Activated gamma-delta T cell treated with anti-CD3 and anti-CD28 coated beads, Interleukin-2, amount 50 U/mL, for 16 hours (primary cell): ENCODE measurements at places on chromosomes 6 and 20.

- DNase-seq, result no peak
These were observed 54.6 kb upstream of the DDR1 start for GRCh38 chr6:30829639-30830255.

GRCh38 chr6:100948381-100949133 lies 67.4 kb upstream of the ASCC3 start:
- no peak for DNase-seq

GRCh38 chr20:23255716-23256385 lies 94.7 kb upstream of the NXT1 start:
- no peak for DNase-seq

GRCh38 chr20:57999465-58000111 lies 228.9 kb downstream of the ANKRD60 start:
- no peak for DNase-seq

GRCh38 chr20:7449269-7449668 lies 491.0 kb downstream of the HAO1 start:
- no peak for DNase-seq

DNA sequence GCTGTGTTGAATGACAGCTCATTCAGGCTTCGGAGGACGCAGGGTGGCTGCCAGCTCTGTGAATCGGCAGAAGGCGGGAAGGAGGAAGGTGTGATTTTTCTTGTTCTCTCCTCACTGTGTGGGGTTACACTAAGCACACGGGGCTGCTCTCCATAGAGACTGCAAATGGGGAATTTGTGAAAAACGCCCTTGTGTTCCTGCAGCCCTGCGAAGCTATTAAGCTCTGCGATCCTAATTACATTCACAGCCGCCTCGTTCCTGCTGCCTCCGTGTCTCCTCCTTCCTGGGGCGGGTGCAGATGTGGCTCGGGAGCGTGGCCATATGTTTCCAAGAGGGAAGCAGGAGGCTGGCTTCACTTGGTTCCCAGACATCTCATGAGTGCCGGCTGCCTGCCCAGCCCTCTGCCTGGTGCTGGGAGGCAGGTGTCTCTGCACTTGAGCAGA lies 124.0 kb downstream of the TOX2 start:
- no peak for DNase-seq

- no peak for DNase-seq
These were observed 30.1 kb downstream of the SF3B5 start for GRCh38 chr6:144065213-144065660.

- DNase-seq, result no peak
These were observed 39.1 kb upstream of the BLCAP start for GRCh38 chr20:37566590-37567330.

- DNase-seq, result no peak
These were observed 5.4 kb downstream of the CTNNBL1 start for GRCh38 chr20:37699202-37699601.

- DNase-seq, result no peak
These were observed 352.5 kb downstream of the HDGFL1 start for GRCh38 chr6:22921828-22922227.

GRCh38 chr6:121055572-121056163 lies 278.6 kb downstream of the TBC1D32 start:
- DNase-seq, result no peak

GRCh38 chr6:170361335-170361734 lies 54.8 kb downstream of the FAM120B start:
- no peak for DNase-seq

DNA sequence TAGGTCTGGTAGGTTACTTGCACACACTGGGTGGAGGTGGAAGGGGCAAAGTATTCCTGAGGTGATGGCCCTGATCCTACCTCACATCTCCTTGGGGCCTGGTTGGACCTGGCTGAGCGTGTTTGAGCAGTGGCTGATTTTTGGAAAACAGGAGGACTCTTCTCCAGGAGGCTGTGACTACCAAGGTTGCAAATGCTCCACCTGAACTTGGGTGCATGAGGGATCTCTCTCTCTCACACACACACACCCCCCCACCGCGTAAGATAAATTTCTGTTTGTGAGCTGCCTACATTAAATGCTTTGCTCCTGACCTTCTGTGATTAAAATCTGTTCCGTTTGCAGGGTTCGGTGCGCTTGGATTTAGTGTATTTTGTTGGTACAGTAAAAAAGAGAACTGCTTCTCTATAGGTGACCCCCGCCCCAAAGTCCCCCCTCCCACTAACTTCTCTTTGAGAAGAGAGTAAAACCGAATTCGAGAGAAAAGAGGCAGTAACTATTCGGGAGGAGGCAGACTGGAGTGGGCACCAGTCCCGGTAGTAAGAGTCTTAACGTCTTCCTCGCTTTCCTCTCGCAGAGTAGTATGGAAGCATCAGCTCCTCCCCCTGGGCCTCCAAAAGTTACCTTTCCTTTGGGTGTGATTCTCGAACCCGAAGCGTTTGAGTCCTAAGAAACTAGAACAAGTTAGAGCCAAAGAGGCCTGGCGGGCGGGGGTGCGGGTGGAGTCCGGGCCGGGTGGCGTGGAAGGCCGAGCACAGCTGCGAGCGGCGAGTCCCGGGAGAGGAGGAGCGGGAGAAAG lies 585 bp upstream of the DSE start:
- no peak for DNase-seq

DNA sequence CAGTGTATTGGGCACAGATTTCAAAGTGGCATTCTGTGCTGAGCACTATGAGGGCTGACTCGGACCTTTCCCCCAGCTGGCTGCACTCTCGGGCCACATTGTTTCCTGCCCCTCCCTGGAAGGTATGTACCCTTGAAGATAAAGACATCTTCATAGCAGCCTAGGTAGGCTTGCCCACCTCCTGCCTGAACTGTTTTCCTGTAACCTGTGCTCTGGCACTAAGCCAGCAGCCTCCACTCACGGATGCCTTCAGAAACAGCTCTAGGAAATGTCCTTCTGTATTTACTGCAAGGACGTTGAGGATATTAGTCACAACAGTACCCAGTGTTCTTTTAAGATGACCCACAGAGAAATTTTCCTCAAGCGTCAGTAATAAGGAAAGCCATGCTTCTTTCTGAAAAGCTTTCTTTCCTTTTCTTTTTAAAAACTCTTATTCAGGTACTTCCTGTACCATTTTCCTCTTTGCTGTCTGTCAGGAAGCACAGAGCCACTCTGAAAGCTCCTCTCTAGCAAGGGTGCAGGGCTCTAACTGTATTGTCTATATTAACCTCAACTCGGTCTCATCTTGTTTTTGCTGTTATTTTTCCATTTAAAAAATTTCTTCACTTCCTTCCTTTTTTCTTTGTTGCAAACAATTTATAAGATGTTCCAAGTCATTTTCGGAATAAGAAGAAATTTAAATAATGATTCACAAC lies 43.5 kb downstream of the TTI1 start:
- DNase-seq, result no peak

DNA sequence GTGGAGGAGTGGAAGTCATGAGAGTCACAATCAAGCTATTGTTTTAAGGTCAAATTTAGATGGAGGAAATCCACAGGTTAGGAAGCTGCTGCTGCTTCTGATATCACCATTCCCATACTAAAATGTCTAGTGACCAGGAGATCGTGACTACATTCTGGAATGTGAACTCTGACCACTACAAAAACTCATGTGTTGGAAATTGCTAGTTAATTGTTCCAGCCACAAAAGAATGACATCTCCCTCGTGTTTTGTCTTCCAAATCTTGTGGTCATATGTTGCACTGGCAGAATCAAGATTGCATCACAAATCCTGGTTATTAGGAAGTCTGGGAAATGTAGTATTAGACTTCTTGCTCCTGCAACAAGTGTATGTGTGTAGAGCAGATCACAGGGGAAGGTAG lies 441.9 kb downstream of the CD109 start:
- DNase-seq, result no peak

GRCh38 chr6:31663126-31663960 lies 1.5 kb downstream of the GPANK1 start:
- DNase-seq, result no peak

DNA sequence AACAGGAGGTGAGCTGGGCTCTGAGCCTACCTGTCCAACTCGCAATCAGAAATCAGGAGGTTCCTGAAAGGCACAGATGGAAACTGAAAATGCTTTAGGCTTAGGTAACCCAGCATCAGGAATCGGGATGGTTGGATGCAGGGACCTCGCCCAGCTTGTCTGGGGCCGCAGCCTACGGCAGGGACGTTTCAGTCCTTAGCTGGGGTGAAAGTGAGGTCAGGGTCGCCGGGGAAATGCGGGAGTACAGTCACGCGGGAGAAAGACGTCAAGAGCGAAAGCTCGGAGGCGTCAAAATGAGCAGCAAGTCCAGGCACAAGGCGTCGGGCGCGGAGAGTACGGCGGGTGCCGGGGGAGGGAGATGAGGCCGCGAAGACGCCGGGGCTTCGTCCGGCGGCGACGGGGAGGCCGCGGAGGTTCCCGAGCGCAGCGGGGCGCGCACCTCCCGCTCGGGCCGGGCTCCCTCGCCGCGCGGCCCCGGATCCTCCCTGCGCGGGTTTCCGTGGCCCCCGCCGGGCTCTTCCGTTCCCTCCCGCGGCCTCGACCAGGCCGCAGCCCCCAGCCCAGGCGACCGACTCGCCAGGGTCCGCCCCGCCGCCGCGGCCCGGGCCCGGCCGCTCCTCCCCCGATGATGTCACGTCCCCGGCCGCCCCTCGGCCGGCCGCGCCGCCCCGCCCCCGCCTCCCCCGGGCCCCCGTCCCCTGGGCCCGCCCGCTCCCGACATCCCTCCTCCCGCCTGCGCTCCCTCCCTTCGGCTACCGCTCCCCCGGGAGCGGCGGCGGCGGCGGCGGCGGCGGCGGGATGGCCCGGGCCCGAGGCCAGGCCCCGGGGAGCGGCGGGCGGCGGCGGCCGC lies at the start of gene EBF4:
TSS of gene EBF4 (plus strand) at position 745 of the 850 bp plus-strand sequence. CDS start 866 bp downstream, outside the sequence.
- no peak for DNase-seq

- DNase-seq, result no peak
These were observed 1.2 kb upstream of the PHACTR2 start for GRCh38 chr6:143676437-143677045.

DNA sequence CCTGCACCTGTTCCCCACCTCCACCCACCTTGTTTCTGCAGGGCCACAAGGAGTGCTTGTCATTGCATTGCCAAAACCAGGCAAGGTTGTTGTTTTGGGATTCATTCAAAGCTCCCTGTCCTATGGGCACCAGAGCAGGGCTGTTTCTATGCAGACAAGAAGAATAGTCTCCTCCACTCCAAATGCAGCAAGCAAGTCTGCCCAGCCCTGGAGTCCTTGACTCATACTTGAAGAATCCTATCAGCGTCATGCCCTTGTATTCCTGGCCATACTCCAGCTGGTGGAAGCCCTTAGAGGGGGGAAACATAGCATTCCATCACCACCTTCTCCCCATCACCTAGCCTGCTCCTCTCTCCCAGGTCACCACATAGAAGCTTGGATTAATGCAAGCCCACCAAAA lies 145.3 kb upstream of the ECI2 start:
- DNase-seq, result no peak

DNA sequence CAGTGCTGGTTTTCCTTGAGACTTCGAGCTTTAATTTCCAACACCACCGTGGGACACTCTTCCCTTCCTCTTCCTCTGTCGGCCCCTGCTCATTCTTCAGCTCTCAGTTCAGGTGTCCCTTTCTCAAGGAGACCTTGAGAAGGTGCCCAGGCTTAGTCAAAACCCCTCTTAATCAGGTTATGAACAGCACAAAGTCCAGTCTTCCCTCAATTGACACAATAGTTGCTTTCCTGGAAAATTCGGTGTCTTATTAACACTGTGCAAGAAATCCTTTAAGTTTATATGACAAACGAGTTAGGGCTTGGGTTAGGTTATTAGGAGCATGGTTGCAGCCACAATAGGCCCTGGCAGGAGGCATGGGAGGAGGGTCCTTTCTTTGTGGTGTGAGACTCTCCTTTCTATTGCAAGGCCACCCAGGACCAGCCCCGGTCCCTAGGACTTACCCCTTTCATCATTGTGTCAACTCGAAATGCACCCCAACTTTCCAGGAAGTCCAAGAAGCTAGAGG lies 1.5 kb upstream of the NSFL1C start:
- DNase-seq, result no peak

DNA sequence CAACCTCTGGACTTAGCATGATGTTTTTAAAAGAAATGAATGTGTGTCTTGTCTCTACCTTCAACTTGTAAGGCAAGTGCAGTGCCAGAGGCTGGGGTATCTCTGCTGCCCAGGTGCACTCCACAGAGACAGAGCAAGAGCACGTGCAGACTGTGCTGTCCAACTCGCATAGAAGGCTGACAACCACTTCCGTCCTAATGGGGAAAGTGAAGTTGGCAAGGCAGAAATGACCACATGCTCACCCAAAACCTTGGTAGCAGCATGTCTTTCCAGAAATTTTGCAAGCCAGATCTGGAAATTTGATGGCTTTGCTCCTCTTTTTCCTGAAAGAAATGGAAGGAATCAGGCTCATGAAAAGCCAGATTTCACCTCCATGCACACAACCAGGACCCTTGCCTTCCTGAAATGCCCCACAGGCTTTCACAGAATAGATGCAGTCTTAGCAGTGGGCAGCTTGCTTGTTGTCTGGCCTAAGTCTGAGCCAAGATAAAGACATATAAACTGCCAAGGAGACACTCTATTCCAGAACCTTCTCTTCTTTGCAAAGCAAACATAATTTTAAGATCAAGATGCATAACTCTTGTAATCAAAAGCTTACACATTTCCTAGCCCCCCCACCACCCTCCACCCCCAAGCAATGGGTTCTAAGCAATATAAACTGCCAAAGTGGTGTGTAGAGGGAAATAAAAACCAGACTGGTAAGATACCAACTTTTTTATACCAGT lies 26.8 kb downstream of the SLC22A3 start:
- no peak for DNase-seq
